ENCODE measurements at places on chromosomes 1 and 21. TPM values are rescaled to one million over a fixed set of nuclear protein-coding genes. Genes with fewer than 3 reads are reported as not detected.

Gene KIAA1614
- 4.5 TPM for total RNA-seq

Gene KLHDC8A
- total RNA-seq = not detected

Gene LMX1A
- under 0.01 TPM for total RNA-seq

Gene OR2M3
- not detected for total RNA-seq

Gene MAB21L3
- total RNA-seq = under 0.01 TPM

Gene CFAP141
- not detected for total RNA-seq

Gene OR14K1
- not detected for total RNA-seq

Data from subcutaneous preadipocyte (primary cell).